ENCODE measurements at places on chromosomes 4 and X.

DNA sequence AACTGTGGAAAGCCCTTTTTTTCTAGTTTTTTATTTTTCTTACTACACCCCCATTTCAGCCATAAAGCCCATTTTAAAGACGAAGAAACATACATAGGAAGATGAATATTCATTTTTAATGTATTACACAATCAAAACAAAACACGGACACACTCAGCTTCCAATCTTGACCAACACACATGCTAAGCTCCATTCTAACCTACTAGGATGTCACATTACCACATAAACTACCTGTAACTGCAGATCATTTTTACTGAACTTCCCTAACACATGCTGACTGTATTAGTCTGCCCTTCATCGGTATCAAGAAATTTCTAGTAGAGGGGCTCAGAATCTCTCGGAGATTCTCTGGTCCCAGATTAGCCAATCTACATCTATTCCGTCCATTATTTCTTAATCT, 1.8 kb downstream of the CCNI start:
- DNase-seq = no peak

GRCh38 chr4:36676139-36677050, 395.0 kb downstream of the DTHD1 start:
- no peak for DNase-seq

- no peak for DNase-seq
Observed at GRCh38 chr4:88975958-88976774, 80.8 kb downstream of the FAM13A start.

DNA sequence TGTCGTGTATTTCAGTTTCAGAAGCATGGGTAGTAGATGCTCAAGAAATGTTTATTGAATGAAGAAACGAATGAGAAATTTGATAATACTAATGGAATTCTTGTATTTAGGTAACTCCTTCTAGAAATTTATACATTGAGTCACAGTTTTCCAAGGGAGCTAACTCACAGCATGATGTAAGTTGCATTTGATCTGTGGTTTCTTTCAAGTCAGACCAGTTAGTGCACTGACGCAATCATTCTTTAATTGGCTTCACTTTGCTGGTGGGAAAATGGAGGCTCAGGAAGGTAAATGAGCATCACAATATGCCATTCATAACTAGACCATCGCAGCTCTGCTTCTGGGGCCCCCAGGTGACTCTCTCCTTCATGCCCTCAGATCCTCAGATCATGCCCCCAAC, 17.3 kb upstream of the CWH43 start:
- no peak for DNase-seq

DNA sequence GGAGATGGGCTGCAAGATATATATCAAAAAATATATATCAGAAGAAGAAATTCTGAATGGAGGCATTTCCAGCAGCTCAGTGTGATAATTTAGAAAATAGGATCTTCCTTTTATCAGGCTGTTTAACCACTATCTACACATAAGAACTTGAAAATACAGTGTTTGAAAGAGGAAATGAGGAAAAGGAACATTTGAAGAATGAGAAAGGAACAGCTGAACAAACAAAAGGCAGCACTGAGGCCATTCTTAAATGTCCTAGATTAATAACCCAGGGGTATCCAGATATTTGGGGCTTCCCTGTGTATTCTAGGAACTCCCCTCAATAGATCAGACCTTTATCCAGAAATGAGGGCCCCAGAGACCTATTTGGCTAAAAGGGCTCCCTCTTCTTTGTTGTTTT, 4.1 kb downstream of the SLC39A8 start:
- DNase-seq = no peak

GRCh38 chr4:186934841-186935443, 211.3 kb upstream of the FAT1 start:
- DNase-seq = no peak

- DNase-seq = no peak
Observed at GRCh38 chr4:157929486-157929885, 243.3 kb downstream of the GASK1B start.

- no peak for DNase-seq
Observed at GRCh38 chrX:20026278-20026677, 35.4 kb upstream of the BCLAF3 start.

- no peak for DNase-seq
Observed at GRCh38 chr4:189299706-189300105, 641.0 kb upstream of the FRG1 start.

DNA sequence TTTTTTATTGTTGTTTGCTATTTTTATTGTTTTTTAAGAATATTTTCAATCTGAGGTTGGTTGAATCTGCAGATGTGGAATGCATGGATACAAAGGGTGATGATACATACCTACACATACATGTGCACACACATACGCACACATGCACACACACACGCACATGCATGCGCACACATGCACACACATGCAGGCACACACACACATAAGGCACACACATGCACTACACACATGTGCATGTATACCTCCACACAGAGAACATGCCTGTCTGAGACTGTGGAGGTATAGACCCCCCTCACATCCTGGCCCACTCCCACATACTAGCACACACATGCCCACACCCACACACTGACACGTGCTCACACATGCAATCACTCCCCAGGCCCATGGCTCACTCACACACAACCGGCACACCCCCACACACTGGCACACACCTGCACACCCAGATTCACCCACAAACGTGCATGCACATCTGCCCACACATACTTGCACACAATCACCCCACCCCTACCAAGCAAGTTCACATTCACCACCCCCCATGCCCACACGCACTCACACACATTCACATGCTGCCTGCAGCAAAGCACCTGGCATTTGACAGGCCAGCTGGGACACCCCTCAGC, 97.6 kb upstream of the AFAP1 start:
- no peak for DNase-seq

GRCh38 chrX:40581336-40581920, 658 bp downstream of the ATP6AP2 start:
- no peak for DNase-seq

DNA sequence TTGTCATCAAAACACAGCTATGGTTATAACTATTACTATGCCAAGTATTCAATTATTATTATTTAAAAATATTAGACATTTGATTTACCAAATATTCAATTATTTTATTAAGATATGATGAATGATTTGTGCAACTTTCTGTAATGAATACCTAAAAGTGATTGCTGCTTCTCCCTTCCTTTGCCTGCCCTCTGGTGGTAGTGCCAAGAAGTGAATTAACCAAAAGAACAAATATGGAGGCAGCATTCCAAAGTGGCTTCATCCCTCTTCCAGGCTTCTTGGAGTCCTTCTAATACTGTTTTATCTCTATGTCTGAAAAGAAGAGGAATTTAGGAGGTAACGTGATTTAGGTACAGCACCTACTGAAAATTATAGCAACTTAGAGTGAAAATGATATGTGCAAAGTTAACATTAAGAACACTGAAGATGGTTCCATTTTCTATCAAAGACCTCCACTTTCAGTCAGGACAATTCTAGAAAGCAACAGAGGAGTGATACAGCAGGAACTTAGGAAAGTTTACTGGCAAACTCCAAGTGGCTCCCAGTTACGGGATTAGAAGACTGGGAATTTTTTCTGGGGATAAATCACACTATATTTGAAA, 43.0 kb downstream of the ENPEP start:
- no peak for DNase-seq

- DNase-seq = no peak
Observed at GRCh38 chrX:2220829-2221567, 279.8 kb downstream of the DHRSX start.

- DNase-seq = no peak
Observed at GRCh38 chr4:27308379-27308778, 447.7 kb downstream of the STIM2 start.

GRCh38 chr4:146932116-146932515, 13.5 kb downstream of the TTC29 start:
- no peak for DNase-seq

GRCh38 chrX:136250191-136251040, 784 bp downstream of the MAP7D3 start:
- DNase-seq = peak; percentile 29

DNA sequence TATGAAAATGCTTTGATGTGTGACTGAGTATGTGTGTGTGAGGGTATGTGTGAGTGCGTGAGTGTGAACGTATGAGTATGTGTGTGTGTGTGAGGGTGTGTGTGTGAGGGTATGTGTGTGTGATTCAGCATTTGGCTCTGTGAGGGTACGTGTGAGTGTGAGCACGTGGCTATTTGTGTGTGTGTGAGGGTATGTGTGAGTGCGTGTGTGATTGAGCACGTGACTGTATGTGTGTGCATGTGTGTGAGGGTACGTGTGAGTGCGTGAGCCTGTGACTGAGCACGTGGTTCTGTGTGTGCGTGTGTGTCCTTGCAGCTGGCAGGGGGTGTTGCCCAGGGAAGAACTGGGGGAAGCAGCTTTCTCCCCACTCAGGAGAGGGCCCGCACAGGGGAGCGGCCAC, 16.1 kb upstream of the PPP2R3B start:
- DNase-seq = no peak

DNA sequence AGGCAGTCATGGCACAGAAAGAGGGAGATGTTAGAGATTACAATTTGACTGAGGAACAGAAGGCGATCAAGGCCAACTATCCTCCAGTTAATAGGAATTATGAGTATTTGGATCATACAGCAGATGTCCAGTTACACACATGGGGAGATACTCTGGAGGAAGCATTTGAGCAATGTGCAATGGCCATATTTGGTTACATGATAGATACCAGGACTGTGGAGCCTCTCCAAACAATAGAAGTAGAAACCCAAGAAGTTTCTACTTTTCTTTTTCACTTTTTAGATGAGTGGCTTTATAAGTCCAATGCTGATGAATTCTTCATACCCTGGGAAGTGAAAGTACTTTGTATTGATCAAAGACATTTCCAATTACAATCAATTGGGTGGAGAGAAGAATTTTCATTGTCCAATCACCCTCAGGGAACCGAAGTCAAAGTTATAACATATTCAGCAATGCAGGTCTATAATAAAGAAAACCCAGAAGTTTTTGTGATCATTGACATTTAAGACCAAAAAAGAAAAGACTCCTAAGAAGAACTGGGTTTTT, 139.1 kb downstream of the MAB21L2 start:
- DNase-seq = no peak

GRCh38 chrX:126557151-126557550, 4.5 kb upstream of the DCAF12L1 start:
- DNase-seq = no peak

GRCh38 chr4:2292646-2293108, 30.8 kb upstream of the MXD4 start:
- no peak for DNase-seq

GRCh38 chr4:185794637-185795036, 17.4 kb downstream of the SORBS2 start:
- no peak for DNase-seq

DNA sequence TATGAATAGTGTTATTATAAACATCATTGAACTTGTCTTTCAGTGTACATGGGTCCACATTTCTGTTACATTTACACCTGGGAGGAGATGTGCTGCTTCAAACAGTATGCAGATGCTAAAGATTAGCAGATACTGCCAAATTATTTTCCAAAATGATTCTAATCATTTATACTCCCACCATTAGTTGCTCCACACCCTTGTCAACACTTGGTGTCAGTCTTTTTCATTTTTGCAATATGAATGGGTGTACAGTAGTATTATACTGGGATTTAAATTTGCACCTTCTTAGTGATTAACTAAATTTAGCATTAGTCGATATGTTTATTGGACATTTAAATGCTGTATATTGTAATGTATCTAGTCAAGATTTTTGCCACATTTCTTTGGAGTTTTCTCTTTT, 131.6 kb upstream of the GRID2 start:
- no peak for DNase-seq

- no peak for DNase-seq
Observed at GRCh38 chr4:87819281-87819919, 13.4 kb upstream of the MEPE start.

DNA sequence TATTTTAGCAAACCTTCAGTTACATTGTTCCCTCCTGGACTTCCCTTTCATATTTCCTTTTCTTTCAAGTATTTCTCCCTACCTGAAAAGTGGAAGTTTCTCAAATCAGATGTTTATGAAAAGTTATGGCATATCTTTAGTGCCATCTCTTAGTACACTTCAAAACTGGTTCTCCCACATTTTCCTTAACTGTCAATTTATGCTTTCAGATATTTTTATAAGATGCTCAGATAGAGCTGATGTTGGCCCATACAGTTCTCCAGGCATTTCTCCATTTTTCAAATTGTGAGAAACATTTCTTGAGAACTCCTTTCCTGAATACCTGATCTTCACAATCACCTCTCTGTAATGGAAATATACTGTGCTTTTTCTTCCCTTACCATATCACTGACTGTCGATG, 32.5 kb upstream of the AP1AR start:
- no peak for DNase-seq

- DNase-seq = no peak
Observed at GRCh38 chr4:38325629-38325913, 338.4 kb upstream of the KLF3 start.

GRCh38 chr4:83113429-83113786, 1.1 kb downstream of the PLAC8 start:
- DNase-seq = no peak

DNA sequence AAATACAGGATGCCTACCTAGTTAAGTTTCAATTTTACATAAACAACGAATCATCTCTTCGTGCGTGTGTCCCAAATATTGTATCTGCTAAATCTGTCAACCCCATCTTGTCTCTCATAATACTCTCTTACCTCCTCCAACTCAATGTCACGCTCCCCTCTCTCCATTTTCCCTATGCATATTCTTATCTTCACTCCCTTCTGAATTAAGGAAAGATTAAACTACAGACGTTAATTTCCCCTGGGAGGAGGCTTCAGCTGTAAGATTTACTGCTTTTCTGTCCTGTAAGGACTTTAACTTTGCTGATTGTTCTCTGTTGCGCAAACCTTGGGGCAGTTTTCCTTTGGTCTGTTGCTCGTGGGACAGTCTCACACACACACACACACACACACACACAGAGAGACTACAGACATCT, 455 bp upstream of the ABCB7 start:
- DNase-seq = no peak

- no peak for DNase-seq
Observed at GRCh38 chr4:23952258-23952657, 62.4 kb upstream of the PPARGC1A start.

- DNase-seq = no peak
Observed at GRCh38 chr4:73691759-73692158, 48.6 kb upstream of the CXCL8 start.

GRCh38 chr4:52868133-52868532, 6.0 kb downstream of the RASL11B start:
- no peak for DNase-seq

DNA sequence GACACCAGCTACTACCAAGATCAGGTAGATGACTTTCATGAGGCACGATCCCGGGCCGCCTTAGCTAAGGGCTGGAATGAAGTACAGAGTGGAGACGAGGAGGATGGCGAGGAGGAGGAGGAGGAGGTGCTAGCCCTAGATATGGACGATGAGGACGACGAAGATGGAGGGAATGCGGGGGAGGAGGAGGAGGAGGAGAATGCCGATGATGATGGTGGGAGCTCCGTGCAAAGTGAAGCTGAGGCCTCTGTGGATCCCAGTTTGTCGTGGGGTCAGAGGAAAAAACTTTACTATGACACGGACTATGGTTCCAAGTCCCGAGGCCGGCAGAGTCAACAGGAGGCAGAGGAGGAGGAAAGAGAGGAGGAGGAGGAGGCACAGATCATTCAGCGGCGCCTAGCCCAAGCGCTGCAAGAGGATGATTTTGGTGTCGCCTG, 481 bp downstream of the UTP3 start:
- no peak for DNase-seq

Measured in stimulated activated CD4-positive, alpha-beta T cell treated with anti-CD3 and anti-CD28 coated beads, Interleukin-1b, Interleukin-23, amount 100 ng/mL, for 4 hours (primary cell).